AG04449 (cell line): ENCODE measurements at places on chromosomes 5 and 9.

- no peak for DNase-seq
These were observed 18.7 kb upstream of the RHOBTB3 start for GRCh38 chr5:95712347-95712958.

GRCh38 chr5:151214614-151215545 lies 9.0 kb downstream of the CCDC69 start:
- DNase-seq: no peak

GRCh38 chr5:156438076-156438475 lies 111.1 kb downstream of the SGCD start:
- no peak for DNase-seq

DNA sequence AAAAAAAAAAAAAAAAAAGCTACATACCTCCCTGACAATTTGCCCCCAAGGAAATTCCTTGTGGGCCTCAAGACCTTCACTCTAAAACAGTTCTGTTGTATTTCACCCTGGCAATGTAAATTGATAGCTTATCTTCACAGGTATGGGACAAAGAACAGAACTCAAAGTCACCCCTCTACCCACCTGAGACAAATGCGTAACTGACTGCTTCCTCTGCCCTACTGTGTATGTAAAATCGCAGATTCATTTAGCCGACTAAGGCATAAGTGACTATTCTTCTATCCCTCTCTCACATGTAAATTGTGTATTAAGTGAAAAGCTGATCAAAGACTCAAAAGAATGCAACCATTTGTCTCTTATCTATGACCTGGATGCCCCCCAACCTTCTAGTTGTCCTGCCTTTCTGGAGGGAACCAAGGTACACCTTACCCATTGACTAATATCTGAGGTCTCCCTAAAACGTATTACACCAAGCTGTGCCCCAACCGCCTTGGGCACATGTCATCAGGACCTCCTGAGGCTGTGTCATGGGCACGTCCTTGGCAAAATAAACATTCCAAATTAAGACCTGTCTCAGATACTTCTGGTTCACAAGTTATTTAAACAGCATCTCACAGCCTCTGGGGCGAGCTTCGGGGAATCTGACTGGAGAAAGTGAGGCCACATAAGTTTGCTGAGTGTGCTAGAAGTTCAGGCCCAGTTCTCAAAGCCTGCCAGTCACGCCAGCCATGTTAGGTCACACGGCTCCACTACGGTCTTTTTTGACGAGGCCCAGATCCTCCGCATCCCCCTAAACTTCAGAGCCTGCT lies 954 bp downstream of the TBCA start:
- DNase-seq: no peak

DNA sequence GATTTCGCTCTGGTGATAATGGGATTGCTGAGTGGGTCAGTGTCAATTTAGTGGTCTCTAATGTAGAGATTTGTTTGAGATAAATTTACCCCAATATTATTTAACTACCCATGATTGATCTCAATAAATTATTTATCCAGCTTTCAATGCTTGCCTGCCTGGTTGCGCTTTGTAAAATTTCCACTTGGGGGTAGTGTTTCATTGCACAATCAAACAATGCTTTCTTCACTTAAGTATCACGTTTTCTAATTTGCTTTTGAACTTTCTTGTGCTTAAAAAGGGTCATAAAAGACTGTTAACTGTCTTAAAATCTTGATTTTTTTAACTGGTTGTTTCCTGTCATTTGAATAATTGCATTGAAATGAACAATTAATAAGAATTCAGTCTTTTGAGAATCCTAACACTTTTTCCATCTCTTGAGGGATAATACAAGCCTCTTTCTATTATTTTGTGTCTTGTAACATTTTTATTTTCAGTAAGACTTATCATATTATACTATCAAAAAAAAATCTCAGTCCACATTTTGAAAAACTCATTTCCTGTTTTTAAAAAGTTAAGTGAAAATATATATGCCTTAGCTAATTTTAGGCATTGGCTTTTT lies 18.7 kb downstream of the HSD17B4 start:
- DNase-seq: no peak

GRCh38 chr5:152688561-152689249 lies 283.6 kb upstream of the NMUR2 start:
- peak; percentile 19 for DNase-seq

GRCh38 chr9:6632516-6633183 lies 12.9 kb downstream of the GLDC start:
- DNase-seq: no peak

GRCh38 chr5:107826311-107827000 lies 155.7 kb upstream of the EFNA5 start:
- DNase-seq: no peak

GRCh38 chr5:136141561-136141960 lies 8.9 kb downstream of the SMAD5 start:
- no peak for DNase-seq

- peak; percentile 85 for DNase-seq
These were observed 104.5 kb upstream of the LHFPL2 start for GRCh38 chr5:78753093-78753531.

DNA sequence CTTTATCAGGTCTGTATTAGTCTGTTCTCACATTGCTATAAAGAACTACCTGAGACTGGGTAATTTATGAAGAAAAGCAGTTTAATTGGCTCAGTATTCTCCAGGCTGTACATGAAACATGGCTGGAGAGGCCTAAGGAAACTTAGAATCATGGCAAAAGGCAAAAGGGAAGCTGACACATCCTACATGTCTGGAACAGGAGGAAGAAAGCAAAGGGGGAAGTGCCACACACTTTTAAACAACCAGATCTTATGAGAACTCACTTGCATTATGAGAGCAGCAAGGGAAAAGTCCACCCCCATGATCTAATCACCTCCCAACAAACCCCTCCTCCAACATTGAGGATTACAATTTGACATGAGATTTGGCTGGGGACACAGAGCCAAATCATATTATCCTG lies 132.1 kb downstream of the PCSK1 start:
- no peak for DNase-seq

GRCh38 chr5:143161885-143162540 lies 241.5 kb downstream of the NR3C1 start:
- DNase-seq: no peak

- DNase-seq: no peak
These were observed 239.9 kb downstream of the NPR3 start for GRCh38 chr5:32951003-32951402.

- DNase-seq: no peak
These were observed 1280.2 kb upstream of the ACO1 start for GRCh38 chr9:31104249-31104648.

- DNase-seq: no peak
These were observed 26.6 kb upstream of the TLR4 start for GRCh38 chr9:117677572-117677971.

- DNase-seq: no peak
These were observed 720 bp downstream of the TUSC1 start for GRCh38 chr9:25677301-25678146.

DNA sequence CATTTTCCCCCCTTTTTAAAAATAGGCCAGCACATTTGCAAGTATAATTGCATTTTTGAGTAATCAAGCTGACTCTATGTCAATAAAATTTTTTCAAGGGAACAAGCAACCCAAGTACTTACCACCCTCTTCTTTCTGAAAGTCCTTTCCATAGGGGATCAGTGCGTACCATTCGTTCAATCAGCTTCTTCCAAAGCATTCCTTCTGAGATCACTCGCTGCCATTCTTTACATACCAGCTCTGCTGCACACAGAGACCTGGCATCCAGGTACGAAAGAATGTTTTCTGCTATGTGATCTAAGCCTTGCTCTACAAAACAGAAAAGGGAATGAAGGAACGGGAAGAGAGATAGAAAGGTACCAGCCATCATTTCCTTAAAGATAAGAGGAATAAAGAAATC lies 106.6 kb downstream of the FBXW11 start:
- DNase-seq: no peak

DNA sequence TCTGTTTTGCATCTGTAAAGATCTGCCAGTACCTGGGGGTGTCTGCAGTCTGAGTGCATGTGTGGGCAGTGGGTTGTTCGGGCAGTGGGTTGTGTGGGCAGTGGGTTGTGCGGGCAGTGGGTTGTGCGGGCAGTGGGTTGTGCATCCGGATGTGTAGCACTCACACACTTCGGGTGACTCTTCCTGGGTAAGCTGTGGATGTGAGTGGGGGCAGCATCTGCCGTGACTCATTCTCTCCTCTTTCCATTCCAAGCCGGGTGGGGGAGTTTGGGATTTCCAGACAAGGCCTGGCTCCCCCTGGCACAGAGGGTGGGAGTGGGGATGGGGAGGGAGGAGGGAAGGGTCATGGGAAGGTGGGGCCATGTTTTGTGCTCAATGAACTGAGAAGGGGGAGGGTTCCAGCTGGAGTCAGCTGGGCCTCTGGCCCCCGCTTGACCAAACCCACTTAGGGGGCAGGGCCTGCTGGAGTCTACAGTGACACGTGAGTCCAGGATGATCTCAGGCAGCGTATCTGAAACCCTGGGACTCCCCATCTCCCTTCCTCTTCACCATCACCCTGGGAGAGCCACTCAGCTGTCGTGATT lies 8.3 kb downstream of the CRB2 start:
- no peak for DNase-seq

GRCh38 chr5:111271885-111272284 lies 47.7 kb downstream of the CAMK4 start:
- no peak for DNase-seq

DNA sequence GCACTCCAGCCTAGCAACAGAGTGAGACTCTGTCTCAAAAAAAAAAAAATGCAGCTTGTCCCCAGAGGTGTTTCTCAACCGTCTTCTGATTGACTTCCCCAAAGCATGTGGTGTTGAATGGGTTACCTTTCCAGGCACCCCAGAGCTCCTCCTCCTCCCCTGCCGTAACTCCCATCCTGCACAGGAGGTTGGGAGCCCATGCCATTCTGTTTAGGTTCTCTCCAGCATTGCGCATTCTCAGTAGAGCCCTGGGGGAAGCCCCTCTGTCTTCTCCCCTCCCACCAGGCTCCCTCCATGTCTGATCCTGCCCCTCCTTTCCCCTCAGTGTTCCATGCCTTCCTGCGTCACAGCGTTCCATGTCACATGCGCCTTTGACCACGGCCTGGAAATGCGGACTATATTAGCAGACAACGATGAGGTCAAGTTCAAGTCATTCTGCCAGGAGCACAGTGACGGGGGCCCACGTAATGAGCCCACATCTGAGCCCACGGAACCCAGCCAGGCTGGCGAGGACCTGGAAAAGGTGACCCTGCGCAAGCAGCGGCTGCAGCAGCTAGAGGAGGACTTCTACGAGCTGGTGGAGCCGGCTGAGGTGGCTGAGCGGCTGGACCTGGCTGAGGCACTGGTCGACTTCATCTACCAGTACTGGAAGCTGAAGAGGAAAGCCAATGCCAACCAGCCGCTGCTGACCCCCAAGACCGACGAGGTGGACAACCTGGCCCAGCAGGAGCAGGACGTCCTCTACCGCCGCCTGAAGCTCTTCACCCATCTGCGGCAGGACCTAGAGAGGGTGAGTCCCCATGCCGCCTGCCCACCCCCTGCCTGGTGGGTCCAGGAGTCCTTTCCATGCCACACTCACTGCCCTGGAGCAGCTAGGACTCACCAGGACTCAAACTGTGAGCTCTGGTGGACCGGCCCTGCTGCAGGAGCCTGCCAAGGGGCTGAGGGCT lies 40.6 kb downstream of the JADE2 start:
- no peak for DNase-seq

DNA sequence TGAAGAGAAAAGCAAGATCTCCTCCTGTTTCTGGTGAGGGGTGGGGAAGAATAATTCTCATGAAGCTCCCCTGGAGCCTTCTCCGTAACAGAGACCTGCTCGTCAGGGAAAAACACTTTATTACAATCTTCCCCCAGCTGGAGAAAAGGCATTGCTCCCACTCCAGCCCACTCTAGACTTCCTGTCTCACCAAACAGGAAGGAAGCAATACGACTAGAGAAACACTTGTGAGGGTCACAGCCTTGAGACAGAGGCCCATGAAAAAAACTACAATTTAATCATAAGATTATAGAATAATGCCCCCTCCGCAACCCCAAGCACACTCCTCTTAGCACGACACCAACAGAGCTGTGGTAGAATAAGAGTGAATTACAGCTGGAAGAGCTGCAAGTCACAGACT lies 197.2 kb upstream of the S1PR3 start:
- DNase-seq: no peak

- DNase-seq: no peak
These were observed 340.9 kb downstream of the RASEF start for GRCh38 chr9:82722051-82722450.

DNA sequence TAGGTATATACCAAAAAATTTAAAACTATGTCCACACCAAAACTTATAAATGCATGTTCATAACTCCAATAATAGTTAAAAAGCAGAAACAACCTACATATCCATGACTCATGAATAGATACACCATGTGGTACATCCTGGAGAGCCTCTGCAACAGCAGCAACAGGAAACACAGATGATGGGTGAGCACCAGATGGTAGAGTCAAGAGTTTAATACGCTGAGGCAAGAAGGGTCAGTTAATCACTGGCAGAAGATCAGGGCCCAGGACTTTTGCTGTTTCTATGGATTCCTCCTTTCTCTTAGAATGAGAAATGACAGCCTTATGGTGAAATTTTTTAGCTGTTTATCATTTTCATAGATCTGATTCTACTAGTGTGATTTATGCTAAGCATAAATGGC lies 351.8 kb upstream of the ADAMTSL1 start:
- DNase-seq: no peak

GRCh38 chr5:144522698-144523097 lies 352.0 kb downstream of the KCTD16 start:
- no peak for DNase-seq

- DNase-seq: no peak
These were observed 617 bp downstream of the PTPN3 start for GRCh38 chr9:109497226-109498153.

DNA sequence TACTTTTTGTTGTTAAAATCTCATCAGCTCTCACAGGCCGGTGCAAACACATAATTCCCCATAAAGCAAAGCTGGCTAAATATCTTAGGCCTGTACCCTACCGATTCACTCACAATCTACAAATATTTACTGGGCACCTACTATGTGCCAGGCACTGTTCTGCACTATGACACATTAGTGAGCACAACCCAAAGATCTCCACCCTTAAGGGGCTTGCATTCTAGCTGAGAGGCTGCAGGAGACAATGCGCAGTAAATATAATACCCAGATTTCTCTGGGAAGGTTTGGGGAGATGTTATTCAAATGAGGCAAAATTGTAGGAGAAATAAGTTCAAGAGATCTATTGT lies 53.7 kb downstream of the FNBP1 start:
- DNase-seq: no peak
